Fibroblast of skin of back (primary cell): ENCODE measurements at places on chromosomes 7 and 10.

DNA sequence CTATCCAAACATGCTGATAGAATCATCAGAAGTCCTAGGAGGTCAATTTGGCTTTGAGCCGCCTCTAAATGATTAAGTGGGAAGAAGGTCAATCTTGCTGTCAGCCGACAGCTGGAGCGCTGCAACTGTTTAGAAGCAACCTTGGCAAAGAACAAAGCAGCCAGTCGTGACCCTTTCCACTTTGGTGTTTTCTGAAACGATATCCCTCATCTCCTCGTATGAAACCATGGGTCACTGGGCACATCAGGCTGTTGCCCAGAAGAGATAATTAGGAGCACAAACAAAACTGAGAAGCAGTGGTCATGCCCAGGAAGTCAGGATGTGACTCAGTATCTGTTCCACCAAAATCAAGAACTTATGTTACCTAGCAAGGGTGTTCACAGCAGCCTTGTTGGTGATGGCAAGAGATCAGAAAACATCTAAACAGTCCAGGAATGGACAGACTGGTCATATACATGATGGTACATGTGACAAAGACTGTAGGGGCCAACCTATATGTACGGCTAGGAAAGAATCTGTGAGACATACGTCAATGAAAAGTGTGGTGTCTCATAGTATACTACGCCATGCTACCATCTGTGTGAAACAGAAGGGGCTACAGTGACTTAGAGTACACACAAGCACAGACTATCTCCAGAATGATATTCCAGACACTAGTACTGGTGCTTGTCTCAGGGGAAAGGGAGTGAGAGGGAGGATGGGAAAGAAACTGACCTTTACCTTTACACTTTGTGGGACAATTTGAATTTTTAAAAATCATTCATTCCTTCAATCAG, 22.4 kb downstream of the STN1 start:
- peak; percentile 68 for DNase-seq

GRCh38 chr10:52635651-52636050, 136.9 kb downstream of the MBL2 start:
- no peak for DNase-seq

GRCh38 chr10:86288695-86289576, 77.7 kb downstream of the GRID1 start:
- DNase-seq = no peak

GRCh38 chr7:5701085-5701914, 80.2 kb downstream of the RNF216 start:
- DNase-seq = no peak

DNA sequence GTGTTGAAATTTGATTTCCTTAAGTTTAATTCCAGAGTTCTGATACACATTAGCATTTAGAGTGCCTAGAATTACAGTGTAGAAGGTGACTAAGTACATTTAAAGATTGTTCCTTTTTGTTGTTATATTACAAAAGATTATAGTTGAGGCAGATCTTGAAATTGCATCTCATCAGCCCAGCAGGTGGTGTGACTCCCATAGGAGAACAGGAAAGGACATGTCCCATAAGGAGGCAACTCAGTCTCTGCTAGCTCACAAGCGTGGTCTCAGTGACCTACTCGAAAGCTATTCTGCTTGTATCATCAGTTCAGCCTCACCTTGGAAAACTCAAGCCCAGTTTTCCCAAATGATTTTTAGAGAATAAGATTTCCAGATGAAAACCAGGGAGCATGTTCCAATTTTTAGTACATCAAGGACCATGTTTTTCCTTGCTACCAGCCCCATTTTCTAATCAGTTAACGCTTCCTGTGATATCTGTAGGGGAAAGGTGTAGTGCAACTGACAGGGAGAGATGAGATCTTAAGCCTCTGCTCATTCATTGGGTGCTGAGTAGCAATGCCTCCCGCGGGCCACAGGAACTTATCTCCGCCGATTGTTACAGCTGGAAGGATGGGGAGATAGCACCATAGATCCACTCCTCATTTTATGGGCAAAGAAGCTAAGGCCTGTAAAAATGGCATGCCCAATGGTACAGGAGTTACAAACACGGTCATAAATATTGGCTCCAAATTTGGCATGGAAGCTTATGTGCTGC, 1.1 kb upstream of the GNAI1 start:
- DNase-seq = no peak
